ENCODE measurements at places on chromosomes 2 and 18. TPM values are rescaled to one million over a fixed set of nuclear protein-coding genes. Genes with fewer than 3 reads are reported as not detected.

Gene RNF125
- polyA plus RNA-seq, result 0.99 TPM

Gene ZNF513
- 32.2 TPM for polyA plus RNA-seq

Gene IGFBP2
- polyA plus RNA-seq, result 569 TPM

Gene GAREM2
- 2.8 TPM for polyA plus RNA-seq

Gene DIPK1C
- not detected for polyA plus RNA-seq

Gene LOXL3
- 13.4 TPM for polyA plus RNA-seq

Gene DLX2
- polyA plus RNA-seq, result 0.26 TPM

Gene DSG1
- polyA plus RNA-seq, result not detected

Gene ALPP
- not detected for polyA plus RNA-seq

Gene MOGAT1
- 0.34 TPM for polyA plus RNA-seq

Gene SERPINB13
- polyA plus RNA-seq, result not detected

Gene UGT1A10
- not detected for polyA plus RNA-seq

Gene KIAA2012
- 0.05 TPM for polyA plus RNA-seq

Gene NGEF
- 2.0 TPM for polyA plus RNA-seq

Gene PDCD1
- not detected for polyA plus RNA-seq

Gene VWC2L
- 0.36 TPM for polyA plus RNA-seq

Gene FASTKD1
- 61.4 TPM for polyA plus RNA-seq

Gene DQX1
- 0.67 TPM for polyA plus RNA-seq

Gene HOXD1
- not detected for polyA plus RNA-seq

Gene MAP2
- 0.27 TPM for polyA plus RNA-seq

Gene C1QL2
- not detected for polyA plus RNA-seq

Gene ITGB6
- 0.31 TPM for polyA plus RNA-seq

Gene OTX1
- 0.36 TPM for polyA plus RNA-seq

Gene ALK
- polyA plus RNA-seq, result 1.2 TPM

Gene LDLRAD4
- polyA plus RNA-seq, result 11.5 TPM

Gene ALKAL2
- 1.4 TPM for polyA plus RNA-seq

Gene CPLX4
- not detected for polyA plus RNA-seq

Gene UGT1A6
- polyA plus RNA-seq, result not detected

Gene AKAIN1
- not detected for polyA plus RNA-seq

Gene EHD3
- polyA plus RNA-seq, result 12.3 TPM

Gene MYO1B
- 35.8 TPM for polyA plus RNA-seq

Gene RSAD2
- polyA plus RNA-seq, result 0.65 TPM

Gene RAD51AP2
- polyA plus RNA-seq, result not detected

Gene MAP3K19
- polyA plus RNA-seq, result not detected

Gene LOXHD1
- not detected for polyA plus RNA-seq

Gene TEX44
- not detected for polyA plus RNA-seq

Gene TRIM54
- polyA plus RNA-seq, result 41.6 TPM

Gene ZNF892
- 4.7 TPM for polyA plus RNA-seq

Gene IL1RL2
- polyA plus RNA-seq, result not detected
